ENCODE measurements at places on chromosomes 7 and 10.
A peak's percentile ranks its signal among the peaks of the same experiment; 100 is the strongest.

DNA sequence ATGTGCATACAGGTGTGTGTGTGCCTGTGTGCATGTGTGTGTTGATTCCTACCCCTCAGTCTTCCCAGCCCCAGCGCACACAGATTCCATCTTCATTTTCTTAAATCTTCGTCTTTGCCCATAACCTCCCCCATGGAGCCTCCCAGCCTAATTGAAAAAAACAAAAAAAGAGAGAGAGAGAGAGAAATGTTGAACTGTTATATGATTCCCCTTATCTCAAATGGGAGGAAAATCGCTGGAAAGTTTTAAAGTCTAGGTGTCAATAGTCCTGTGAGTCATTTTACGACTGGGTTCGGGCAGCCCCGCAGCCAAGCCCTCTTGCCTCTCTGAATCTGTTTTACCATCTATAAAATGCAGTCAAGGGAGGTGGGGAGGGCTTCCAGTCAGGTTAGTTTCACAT lies 60.9 kb downstream of the SPOCK2 start:
- no peak for DNase-seq
- no peaks in the 10 kb centered on the region for H3K4me1 ChIP-seq
- no peak overlapping the region for H3K4me3 ChIP-seq
- no peaks in the 10 kb centered on the region for H3K36me3 ChIP-seq

DNA sequence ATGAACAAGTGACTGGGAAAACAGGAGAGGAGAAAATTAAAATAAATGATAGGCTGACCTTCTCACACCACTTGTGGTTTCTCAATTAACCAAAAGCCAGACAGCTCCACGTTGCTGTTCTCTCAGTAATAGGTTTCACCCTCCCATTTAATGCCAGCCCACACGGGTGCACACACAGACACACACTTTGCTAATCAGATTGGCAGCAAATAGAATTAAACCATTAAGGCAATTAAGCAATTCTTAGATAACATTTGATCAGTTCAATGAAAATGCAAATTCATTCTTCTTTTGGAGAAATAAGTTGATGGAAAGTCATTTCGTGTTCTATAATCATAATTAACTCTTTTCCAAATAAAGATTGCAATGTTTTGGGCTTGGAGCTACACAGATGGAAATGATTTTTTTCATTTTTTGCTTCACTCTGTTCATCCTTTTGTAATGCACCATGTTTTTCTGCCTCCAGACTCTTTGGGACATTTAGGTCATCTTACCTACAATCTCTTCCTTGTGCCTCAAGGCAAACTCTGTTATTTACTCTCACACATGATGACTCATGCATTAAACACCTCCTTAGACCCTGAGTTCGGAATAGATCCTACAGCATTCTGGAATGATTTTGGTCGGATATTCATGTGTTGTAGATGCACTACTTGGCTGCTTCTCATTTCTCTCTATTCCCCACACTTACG lies 700.7 kb downstream of the AUTS2 start:
- DNase-seq = no peak
- H3K36me3 ChIP-seq = no peaks in the 10 kb centered on the region
- H3K27ac ChIP-seq = no peak overlapping the region
- no peak overlapping the region for H3K4me3 ChIP-seq
- H3K4me1 ChIP-seq = peaks cover 8% of the 10 kb centered on the region
- H3K27me3 ChIP-seq = peaks cover 6% of the 10 kb centered on the region

DNA sequence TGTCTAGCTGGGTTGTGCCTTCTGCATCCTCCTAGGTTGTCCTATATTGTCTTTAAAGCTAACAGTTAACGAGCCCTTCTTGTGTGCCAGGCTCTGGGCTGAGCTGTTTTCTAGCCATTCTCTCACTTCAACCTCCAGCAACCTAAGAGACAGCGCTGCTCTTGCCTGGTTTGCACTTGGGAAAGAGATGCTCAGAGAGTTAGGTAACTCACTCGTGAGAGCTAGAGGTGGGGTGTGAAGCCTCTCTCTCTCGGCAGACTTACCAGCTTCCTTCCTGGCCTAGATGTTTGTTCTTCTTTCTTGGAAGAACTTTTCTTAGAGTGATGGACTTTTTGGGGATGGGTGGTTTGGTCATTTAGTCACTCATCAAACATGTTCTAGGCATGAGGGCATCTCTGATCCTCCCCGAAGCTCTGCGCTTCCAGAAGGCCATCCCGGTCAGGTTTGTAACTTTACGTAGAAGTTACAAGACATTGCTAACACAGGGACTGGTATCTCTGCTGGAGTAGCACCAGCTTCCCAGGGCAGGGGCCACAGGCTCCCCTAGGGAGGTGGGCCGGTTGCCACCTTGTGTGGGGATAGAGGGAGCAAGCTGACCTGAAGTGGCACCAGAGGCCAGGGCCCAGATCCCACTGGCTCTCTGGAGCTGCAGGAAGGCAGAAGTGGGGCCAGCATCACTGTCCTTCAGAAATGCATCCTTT lies 14.3 kb downstream of the TSPAN15 start:
- peak overlapping the region; percentile 88 for H3K27ac ChIP-seq
- DNase-seq = no peak
- H3K4me3 ChIP-seq = no peak overlapping the region
- no peaks in the 10 kb centered on the region for H3K36me3 ChIP-seq
- H3K4me1 ChIP-seq = peaks cover 53% of the 10 kb centered on the region

GRCh38 chr10:101684782-101685181 lies 10.2 kb downstream of the FBXW4 start:
- no peaks in the 10 kb centered on the region for H3K27me3 ChIP-seq
- H3K4me3 ChIP-seq = no peak overlapping the region
- H3K4me1 ChIP-seq = peaks cover 24% of the 10 kb centered on the region
- H3K27ac ChIP-seq = no peak overlapping the region
- peaks cover 26% of the 10 kb centered on the region for H3K36me3 ChIP-seq

DNA sequence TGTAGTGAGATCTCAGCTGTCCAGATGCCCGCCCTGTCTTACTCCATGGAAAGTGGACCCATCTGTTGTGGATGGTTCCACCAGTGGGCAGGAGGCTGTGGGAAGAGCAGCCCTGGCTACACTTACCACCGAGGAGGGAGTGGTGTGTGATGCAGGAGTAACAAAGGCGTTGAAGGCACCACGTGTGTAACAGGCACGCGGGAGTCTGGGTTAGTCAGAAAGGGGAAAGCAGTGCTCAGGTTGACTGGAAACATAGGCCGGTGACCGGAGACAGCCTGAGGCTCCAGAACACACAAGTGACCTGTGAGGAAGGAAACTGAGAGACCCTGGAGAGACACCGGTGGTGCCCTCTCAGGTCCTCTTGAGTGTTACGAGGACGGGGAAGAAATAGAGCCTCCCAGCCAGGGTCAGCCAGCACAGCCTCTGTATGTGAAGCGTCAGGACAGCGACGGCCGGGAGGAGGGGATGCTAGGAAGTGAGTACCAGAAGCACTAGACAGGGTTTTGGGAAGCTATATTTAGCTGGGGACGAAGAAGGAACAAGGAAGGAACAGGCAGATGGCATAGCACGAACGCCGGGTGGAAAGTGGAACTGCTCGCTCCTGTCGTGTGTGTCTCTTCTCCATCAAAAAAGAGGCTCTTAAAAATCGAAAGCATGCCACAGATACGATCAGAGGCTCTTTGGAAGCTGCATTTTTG lies 51.7 kb downstream of the DAGLB start:
- peaks cover 36% of the 10 kb centered on the region for H3K36me3 ChIP-seq
- no peak overlapping the region for H3K4me3 ChIP-seq
- no peak overlapping the region for H3K27ac ChIP-seq
- no peak for DNase-seq
- H3K27me3 ChIP-seq = no peaks in the 10 kb centered on the region

- H3K36me3 ChIP-seq = no peaks in the 10 kb centered on the region
- no peak overlapping the region for H3K27ac ChIP-seq
- peaks cover 8% of the 10 kb centered on the region for H3K27me3 ChIP-seq
- DNase-seq = no peak
- H3K4me1 ChIP-seq = no peaks in the 10 kb centered on the region
Measured at GRCh38 chr7:24419077-24419476, 135.1 kb downstream of the NPY start.

GRCh38 chr7:28835800-28836199 lies 122.3 kb downstream of the TRIL start:
- no peak for DNase-seq
- no peaks in the 10 kb centered on the region for H3K4me1 ChIP-seq
- H3K27me3 ChIP-seq = peaks cover 2% of the 10 kb centered on the region
- H3K27ac ChIP-seq = no peak overlapping the region
- no peaks in the 10 kb centered on the region for H3K36me3 ChIP-seq
- no peak overlapping the region for H3K4me3 ChIP-seq

GRCh38 chr10:77602913-77603533 lies 34.6 kb downstream of the KCNMA1 start:
- H3K36me3 ChIP-seq = no peaks in the 10 kb centered on the region
- no peak for DNase-seq
- H3K27ac ChIP-seq = no peak overlapping the region
- no peaks in the 10 kb centered on the region for H3K27me3 ChIP-seq
- no peak overlapping the region for H3K4me3 ChIP-seq

GRCh38 chr7:100675581-100676350 lies 2.2 kb downstream of the GNB2 start:
- peaks cover 21% of the 10 kb centered on the region for H3K4me1 ChIP-seq
- peaks cover 26% of the 10 kb centered on the region for H3K36me3 ChIP-seq
- DNase-seq = peak; percentile 94
- peak overlapping the region; percentile 85 for H3K27ac ChIP-seq

- peaks cover 31% of the 10 kb centered on the region for H3K36me3 ChIP-seq
- no peaks in the 10 kb centered on the region for H3K27me3 ChIP-seq
- no peak for DNase-seq
- no peak overlapping the region for H3K27ac ChIP-seq
Measured at GRCh38 chr7:152072421-152072820, 46.9 kb downstream of the GALNT11 start.

GRCh38 chr7:141610671-141611070 lies 59.5 kb downstream of the AGK start:
- H3K27me3 ChIP-seq = no peaks in the 10 kb centered on the region
- H3K4me3 ChIP-seq = no peak overlapping the region
- H3K36me3 ChIP-seq = peaks cover 46% of the 10 kb centered on the region

DNA sequence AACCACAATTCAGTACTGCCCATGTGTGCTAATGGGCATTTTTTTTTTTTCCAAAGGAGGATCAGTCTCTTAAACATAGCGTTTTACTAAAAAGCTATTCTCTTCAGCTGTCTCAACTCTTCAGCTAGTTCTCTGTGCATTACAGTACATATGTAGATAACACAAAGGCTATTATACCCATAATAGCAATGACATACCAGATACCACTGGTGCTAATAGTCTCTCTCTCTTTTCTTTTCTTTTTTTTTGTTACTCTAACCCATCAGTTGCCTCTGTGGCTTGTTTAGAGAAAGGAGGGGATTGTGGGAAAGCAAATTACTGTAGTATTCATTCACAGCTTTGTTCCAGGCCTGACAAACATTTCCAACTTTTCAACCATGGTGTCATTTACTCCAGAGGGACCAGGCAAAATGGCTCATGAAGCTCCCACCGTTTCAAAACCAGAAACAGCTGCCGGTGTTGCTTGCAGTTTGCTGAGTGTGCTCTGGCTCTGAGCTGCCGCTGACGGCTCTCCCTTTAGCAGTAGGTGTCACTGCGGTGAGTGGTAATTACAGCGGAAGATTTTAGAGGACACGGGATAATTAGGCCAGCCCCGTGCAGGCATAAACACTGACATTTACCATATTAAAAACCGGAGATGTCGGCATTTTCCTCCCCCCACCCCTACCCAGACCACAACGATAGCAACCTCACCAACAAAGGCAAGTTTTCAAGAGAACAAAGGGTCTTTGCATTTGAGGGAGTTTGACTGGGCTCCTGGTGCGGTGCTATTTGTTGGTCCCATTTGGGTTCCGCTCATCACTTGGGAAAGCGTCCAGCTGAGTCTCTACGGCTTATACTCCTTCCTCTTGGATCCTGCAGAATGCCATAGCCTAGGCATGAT lies 1005.5 kb downstream of the KCNMA1 start:
- H3K4me3 ChIP-seq = no peak overlapping the region
- H3K27me3 ChIP-seq = no peaks in the 10 kb centered on the region
- H3K4me1 ChIP-seq = no peaks in the 10 kb centered on the region
- H3K36me3 ChIP-seq = no peaks in the 10 kb centered on the region
- DNase-seq = no peak
- H3K27ac ChIP-seq = no peak overlapping the region

DNA sequence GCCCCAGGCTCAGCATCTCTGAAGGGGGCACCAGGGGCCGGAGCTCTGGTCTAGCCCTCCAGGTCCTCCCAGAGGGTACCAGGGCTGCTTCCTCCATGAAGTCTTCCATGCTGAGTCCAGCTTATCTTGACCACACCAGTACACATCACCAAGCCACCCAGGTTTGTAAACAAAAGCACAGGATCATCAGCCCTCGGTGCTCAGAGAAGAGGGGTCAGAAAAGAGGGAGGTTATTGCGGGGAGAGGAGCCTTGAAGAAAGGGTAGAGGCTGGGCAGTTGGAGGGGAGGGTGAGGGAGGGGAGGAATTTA lies 23.9 kb downstream of the AQP1 start:
- H3K36me3 ChIP-seq = no peaks in the 10 kb centered on the region
- H3K4me1 ChIP-seq = no peaks in the 10 kb centered on the region
- DNase-seq = no peak

DNA sequence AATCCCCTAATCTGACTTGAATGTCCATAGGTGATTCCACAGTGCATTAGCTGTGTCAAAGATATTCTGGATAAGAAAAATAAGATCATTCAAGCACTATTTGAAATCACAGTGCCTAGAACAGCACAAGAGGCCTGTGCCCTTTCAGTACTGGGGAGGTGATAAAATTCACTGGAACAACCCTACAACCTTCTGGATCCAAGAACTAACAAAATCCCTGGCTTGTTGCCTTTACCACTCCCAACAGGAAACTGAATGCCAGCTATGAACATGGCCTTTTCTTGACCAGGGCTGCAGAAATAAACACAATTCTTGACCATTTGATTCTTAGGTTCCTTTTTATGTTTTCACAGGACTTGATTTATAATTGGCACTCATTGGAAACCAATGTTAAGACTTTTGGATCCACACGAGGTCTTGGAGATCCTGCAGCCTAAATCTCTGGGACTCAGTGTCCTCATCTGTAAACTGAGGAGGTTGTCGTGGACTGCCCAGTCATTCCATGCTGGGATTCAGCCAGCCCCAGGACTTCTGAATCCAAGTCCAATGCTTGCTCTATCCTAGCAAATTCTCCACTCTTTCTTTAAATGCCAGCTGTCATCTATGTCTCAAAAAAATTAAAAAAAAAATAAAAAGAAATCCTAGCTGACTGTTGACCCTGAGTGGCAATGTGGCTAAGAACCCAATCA lies 624.7 kb downstream of the KCNMA1 start:
- no peak overlapping the region for H3K27ac ChIP-seq
- DNase-seq = no peak
- H3K4me1 ChIP-seq = peaks cover 2% of the 10 kb centered on the region
- H3K4me3 ChIP-seq = no peak overlapping the region

GRCh38 chr10:2401459-2401858 lies 664.1 kb upstream of the ADARB2 start:
- no peak overlapping the region for H3K27ac ChIP-seq
- no peaks in the 10 kb centered on the region for H3K36me3 ChIP-seq
- H3K4me1 ChIP-seq = no peaks in the 10 kb centered on the region
- no peaks in the 10 kb centered on the region for H3K27me3 ChIP-seq
- no peak overlapping the region for H3K4me3 ChIP-seq
- DNase-seq = no peak

- no peaks in the 10 kb centered on the region for H3K27me3 ChIP-seq
- no peak for DNase-seq
- H3K4me3 ChIP-seq = no peak overlapping the region
- no peaks in the 10 kb centered on the region for H3K4me1 ChIP-seq
Measured at GRCh38 chr7:108347616-108348015, 108.6 kb downstream of the NRCAM start.
